ENCODE measurements at places on chromosomes 11 and 22.

DNA sequence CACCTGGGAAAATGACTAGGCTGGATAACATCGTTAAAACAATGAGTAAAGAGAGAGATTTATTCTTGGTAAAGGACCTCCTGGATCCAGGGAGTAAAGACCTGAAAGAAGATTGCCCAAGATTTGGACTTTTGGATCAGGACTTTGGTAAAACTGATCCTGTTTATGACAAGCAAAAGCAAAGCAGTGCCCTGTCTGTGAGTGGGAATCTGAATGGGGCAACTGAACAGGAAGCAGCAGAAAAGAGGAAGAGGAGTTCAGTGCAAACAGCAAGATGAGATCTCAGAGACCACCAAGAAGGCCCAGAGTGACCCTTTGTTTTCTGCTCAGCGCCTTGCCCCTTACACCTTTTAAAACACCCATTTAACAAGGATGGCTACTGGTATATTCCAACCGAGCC lies 122.0 kb downstream of the VPREB1 start:
- no peak for DNase-seq

DNA sequence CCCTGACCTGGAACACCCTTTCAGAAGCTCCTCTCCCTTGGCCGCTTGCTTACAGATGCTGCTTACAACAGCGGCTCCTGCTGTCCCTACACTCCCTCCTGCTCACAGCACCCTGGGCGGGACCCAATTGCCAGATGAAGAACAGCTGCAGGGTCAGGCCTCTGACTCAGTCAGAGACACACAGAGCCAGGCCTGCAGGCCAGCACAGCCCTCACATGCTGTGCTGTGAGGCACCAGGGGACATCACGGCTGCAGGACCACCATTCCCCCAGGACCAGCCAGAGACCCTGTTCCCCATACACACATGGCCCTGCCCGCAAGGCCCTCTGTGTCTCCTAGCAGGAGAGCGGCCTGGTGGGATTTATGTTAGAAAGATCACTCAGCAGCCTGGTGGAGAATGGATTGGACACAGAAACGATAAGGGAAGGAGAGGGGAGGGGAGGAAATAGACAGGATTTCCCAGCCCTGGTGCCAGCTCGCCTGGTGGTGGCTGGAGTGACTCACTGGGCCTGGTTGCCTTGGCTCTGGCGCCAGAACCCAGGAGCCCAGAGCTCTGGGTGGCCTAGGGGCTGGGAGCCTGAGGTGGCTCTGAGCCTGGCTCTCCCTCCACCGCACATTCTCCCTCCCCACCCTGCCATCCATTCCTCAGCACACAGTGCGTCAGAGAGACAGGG lies 6.7 kb downstream of the CAPN5 start:
- DNase-seq: no peak

DNA sequence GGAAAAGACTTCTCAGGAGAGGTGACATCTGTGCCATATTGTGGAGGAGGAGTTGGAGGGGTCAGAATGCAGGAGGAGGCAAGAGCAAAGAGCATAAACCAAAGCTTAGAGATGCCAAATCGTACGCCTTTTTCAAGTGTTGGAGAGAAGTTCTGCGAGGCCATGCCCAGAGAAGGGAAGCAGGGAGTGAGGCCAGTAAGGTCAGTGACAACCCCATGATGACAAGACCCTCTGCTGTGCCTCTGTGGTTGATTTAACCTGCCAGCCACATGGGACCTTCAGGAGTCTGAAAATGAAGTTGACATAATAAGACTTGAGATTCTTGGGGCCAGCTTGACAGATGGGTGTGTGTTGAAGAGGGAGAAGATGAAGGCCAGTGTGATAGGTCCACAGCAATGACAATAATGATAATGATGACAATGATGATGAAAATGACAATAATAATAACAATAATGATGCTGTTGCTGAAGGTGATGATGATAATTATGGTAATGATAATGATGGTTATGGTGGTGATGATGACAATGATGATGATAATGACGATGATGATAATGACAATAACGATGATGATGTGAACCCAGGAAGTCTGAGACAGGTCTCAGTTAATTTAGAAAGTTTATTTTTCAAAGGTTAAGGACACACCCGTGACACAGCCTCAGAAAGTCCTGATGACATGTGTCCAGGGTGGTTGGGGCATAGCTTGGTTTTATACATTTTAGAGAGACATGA lies 152.6 kb upstream of the B3GAT1 start:
- DNase-seq: no peak

DNA sequence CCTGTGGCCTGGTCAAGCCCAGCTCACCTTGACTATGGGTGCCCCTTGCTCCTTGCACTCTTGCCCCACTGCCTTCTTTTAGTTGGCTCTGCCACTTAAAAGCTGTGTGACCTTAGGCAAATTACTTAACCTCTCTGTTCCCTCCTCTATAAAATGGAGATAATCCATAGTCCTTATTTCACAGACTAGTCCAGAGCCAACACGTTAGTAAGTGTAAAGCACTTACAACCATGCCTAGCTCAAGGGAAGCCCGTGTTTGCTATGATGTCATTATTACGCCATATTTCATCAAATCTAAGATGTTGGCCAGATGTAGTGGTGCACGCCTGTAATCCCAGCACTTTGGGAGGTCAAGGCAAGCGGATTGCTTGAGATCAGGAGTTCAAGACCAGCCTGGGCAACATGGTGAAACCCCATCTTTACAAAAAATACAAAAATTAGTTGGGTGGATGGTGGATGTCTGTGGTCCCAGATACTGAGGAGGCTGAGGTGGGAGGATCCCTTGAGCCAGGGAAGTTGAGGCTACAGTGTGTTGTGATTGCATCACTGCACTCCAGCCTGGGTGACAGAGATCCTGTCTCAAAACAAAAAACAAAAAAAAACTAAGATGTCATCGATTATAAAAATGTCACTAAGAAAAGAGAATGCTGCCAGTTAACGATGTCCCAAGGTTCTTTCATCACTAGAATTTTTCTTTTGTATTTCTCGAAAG lies 2.3 kb upstream of the CCDC88B start:
- DNase-seq: no peak

DNA sequence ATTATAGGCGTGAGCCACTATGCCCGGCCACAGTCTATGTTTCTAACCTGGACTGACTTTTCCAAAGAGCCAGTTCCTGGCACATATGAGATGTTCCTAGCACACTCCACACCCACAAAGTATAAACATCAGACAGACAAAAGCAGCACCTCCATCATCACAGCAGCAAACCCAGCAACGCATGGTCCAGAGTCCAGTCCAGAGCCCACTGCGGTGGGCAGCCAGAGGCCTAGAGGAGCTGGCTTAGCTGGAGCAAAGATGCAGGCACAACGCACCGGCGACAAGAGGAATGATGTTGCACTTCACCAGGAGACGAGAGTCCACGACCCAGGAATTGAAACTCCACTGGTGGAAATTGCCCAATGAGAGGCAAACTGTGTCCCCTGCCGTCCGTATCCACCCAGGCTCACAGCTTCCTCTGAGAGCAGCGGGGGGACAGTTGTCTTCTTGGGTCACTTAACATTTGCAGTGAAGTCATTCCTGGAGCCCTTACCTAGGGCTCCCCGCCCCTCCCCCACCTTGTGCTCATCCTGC lies 36.6 kb downstream of the RPS6KA4 start:
- no peak for DNase-seq

DNA sequence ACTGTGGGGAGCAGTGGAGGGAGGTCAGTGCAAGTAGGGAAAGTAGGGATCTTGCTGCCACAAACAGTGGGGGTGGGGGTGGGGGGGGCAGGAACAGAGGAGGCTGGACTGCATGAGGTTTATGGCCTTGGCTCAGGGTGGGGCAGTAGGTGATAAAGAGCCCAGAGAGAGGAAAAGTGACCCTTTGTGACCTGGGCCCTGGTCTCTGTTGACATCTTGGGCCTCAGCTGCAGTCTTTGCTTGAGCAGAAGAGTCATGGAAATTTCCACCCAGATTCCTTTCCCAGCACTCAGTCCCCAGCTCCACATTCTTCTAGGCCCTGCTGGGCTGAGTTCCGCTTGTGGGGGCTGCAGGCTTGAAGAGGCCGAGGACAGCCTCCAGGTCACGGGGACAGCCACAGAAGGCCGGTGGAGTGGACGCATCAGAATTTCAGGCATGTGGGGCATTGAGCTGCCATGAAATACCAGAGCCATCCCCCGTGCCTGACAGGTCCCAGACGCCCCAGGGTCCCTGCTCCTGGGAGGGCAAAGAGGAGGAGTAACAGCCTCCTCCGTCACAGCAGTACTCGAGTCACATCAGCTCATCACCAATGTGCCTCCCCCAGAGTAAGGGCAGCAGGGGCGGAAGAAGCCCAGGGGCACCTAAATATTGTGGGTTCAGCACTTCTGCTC lies 9.7 kb upstream of the MALAT1 start:
- DNase-seq: no peak

DNA sequence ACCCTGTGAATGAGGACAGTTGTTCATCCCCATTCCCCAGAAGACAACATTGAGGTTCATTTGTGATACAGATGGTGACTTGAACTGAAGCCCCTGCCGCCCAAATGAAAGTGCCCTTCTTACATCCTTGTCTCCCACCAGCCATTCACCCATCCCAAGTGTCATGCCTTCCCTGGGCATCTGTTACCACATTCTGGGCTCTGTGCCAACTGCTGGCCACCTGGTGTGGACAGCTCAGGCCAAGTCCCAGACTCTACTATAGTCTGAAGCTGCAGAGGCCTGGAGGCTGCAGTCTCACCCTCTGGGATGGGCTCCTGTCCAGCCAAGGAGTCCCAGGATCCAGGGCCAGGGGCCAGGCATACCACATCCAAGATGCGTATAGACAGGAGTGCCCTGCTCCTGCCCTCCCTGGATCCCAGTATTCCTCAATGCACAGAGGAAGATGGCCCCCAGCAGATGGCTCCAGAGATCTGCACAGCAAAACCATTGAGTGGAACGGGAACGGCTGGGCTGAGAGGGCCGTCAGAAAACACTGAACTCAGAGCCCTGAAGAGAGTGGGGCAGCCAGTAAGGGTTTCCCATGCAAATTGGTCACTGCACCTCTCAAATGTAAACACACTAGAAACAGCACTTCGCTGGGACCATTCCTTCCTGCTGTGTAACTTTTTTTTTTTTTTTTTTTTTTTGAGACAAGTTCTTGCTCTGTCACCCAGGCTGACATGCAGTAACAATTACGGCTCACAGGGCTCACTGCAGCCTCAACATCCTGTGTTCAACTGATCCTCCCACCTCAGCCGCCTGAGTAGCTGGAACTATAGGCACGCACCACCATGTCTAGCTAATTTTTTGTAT lies 22.8 kb downstream of the ARRB1 start:
- peak; percentile 66 for DNase-seq

- DNase-seq: no peak
Measured at GRCh38 chr11:43948341-43949225, 6.1 kb downstream of the C11orf96 start.

DNA sequence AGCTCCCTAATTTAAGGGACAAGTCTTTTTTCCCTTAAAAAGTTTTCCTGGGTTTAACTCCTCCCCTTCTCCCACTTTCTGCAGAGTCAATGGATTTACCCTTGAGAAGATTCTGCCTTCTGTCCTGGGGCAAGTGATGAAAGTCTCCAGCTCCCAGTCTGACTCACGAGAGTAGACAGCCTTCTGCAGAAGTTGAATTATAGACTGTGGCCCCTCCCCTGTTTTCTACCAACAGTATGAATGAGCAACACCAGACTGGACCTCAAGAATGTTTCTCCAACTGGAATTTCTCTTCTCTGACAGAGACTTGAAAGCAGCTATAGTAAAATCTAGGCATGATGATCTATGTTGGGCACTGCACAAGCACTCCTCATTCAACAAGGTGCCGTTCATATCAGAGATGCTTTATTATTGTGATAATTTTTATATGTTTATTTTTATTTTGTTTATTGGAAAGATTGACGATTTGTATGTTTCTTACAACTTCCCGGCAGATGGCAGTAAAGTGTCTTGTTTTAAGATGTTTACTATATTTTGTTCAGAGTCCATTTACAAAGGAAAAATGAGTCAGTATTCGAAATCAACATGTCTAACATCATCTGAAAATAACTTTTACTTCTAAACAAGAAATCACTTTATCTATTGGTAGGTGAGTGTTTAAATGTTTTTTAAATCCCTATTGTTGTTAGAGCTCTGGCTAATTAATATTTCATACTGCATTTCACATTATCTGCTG lies 56.6 kb downstream of the LMO2 start:
- no peak for DNase-seq

DNA sequence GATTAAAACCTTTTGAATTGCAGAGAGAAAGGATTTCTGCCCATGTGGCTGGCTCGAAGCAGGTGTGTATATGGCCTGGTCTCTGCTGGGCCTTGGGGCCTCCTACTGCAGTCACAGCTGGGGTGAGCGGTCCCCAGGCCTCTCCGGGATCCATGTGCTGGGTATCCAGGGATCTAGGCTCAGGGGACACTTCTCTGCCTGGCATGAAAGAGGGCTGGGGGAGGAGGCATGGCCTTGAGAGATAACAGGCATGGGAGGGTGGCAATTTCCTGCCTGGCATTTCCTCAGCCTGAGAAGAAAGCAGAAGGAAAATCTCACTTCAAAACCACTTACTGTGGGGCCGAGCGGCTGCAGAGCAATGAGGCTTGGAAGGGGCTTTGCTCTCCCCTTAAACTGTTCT lies 20.3 kb upstream of the PARVG start:
- DNase-seq: no peak

DNA sequence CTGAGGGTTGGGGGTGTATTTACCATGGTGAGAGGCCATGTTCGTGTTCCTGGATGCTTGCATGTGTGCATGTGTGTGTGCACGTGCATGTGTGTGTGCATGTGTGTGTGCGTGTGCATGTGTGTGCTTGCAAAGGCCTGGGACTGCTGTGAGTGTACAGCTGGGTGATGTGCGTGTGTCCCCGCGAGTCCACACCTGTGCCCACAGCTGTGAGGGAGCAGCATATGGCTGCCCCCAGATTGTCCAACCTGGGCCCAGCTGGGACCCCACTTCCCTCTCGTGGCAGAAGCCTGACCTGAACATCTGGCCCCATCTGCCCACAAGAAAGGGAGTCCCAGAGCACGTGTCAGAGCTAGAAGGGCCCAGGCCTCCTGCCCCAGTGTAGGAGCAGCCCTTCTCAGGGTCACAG lies 8.4 kb upstream of the CD248 start:
- no peak for DNase-seq

GRCh38 chr11:97111559-97111958 lies 721.7 kb downstream of the JRKL start:
- no peak for DNase-seq

GRCh38 chr22:37237371-37238268 lies 6.4 kb downstream of the RAC2 start:
- no peak for DNase-seq

DNA sequence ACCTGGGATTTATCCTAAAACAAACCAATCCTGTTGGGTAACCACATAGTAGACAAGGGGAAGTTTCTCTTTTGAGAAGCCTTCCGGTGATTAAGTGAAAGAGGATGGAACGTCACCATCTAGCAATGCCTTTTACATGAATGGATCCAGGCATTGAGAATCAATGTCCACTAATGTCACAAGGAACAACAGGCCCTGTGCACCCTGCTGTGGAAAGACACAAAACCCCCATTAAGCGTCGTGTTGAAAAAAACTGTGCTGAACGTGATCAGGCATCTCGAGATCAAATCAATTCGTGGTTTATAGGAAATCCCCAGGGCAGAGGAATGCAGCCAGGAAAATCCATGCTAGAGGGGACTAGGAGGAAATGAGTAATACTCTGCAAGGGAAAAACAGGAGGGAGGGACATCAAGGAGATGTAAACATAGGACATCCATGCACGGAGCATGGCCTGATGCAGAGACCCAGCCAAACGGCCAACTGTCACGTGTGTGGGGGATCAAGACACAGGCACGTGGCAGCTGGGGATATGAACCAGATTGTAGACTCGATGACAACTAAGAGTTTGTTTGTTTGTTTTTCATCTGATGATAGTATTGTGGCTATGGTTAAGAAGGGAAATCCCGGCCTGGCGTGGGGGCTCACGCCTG lies 38.6 kb upstream of the CARS1 start:
- DNase-seq: no peak

Measured in immature natural killer cell (primary cell).